ENCODE measurements at places on chromosomes 6 and 20.

GRCh38 chr6:66662196-66662595, 955.2 kb upstream of the EYS start:
- DNase-seq = no peak

DNA sequence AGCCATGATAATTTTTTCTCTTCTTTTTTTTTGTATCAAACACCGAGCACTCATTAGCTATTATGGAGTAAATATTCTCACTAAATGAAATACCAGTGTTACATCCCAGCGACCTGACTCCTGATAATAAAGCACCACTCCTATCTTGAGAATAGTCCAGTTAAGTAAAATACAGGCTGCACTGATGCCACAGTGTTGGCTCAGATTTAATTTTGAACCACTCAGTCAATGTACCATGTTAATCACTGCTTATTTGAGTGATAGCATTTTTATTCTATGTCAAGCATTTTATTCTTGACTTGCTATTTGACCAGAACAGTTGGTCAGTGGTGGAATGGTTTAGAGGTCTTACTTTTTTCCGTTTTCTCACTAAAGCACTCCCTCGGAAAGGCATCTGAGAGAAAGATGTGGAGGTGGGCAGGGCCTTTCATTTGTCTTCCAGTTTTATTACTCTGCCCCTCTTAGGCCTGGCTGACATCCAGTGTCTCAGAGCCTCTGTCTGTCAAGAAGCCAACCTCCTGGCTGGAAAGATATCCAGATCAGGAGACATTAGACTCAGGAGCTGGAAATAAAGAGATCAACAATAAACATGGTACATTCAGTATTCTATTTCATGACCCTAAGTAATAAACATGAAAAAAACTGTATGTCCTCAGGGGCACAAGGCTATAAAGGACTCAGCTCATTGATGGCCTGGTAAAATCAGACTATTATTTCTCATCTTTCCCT, 457.8 kb downstream of the EPM2A start:
- no peak for DNase-seq

- no peak for DNase-seq
Measured at GRCh38 chr20:21137078-21137477, 11.2 kb downstream of the KIZ start.

DNA sequence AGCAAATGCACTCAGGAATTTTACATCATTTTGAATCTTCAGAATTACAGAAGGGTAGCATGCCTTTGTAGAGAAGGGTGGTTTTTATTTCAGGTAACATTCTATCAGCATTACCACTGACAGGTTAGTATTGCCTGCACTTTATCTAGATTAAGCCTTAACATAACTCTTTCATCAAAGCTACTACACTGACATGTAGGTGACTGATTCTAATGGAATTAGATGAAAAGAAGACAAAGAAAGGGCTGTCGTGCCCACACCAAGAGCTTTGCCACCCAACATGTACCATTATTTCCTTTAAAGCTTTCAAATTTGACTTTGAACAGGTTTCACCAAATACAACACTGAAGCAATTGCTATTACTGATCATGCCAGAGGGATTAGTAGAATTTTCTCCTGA, 551.9 kb downstream of the EYS start:
- no peak for DNase-seq

- no peak for DNase-seq
Measured at GRCh38 chr6:26543953-26544352, 5.8 kb downstream of the HMGN4 start.
